ENCODE measurements at places on chromosomes 1 and 21.
A peak's percentile ranks its signal among the peaks of the same experiment; 100 is the strongest.

DNA sequence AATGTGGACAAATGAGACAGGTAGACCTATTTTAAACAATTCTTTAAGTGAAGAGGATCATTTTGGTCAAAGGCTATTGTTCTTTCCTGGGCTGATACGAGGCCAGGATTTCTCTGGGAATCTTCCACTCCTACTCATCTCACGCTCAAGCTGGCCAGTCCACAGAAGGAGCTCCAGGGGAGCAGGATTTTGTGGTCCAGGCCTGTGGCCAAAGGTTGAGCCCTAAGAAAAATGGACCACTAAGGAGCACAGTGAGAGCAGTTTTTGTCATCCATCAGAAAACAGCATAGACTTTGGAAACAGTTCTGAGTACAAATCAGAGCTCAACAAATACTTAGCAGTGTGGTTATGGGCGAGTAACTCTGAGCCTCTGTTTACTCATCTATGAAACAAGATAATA, 260.2 kb upstream of the RUNX1 start:
- DNase-seq, result no peak

DNA sequence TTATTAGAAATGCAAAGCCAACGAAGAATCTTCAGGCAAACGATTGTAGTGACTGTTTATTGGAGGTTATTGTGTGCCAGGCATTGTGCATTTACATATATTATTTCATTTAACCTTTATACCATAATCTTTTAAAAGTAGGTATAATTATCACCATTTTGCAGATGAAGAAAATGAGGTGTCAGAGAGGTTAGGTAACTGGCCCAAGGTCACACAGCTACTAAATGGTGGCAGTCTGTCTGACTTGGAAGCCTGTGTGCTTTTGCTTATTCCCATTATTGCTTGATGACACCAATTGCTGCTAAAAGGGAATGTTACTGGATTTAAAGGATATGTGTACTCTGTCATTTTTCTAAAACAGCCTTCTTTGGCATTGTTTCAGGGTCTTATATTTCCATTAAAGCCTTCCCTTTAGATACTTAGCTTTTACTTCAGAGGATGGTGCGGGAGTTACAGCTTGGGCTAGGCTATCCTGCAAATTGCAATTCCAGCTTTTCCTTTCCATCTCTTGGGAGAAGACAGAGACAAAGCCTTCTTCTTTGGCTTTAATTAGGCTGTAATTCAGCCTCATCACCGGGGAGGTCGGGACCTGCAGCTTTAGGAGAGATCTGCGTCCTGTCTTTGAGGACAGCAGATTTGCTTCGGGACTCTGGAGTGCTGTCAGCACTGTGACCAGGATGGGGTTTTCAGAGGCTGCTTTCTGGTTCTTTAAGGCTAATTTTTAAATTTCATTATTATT, 37.4 kb upstream of the ERRFI1 start:
- DNase-seq, result no peak

GRCh38 chr1:7292036-7292681, 478.9 kb upstream of the VAMP3 start:
- DNase-seq, result no peak

DNA sequence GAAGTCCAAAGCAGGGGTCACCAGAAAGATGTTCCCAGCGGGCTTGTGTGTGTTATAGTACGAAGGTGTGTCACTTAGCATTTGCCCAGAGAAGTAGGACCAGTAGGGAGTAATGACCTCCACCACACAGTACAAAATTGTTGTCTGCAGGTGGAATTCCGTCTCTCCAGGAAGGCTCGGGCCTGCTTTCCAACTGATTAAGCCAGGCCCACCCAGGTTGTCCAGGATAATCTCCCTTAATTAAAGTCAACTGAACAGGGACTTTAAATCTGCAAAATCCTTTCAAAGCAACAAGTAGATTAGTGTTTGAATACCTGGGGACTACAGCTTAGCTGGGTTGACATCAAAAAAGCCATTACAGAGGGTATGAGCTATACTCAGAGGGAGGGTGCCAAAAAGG, 131.3 kb downstream of the BACH1 start:
- no peak for DNase-seq

DNA sequence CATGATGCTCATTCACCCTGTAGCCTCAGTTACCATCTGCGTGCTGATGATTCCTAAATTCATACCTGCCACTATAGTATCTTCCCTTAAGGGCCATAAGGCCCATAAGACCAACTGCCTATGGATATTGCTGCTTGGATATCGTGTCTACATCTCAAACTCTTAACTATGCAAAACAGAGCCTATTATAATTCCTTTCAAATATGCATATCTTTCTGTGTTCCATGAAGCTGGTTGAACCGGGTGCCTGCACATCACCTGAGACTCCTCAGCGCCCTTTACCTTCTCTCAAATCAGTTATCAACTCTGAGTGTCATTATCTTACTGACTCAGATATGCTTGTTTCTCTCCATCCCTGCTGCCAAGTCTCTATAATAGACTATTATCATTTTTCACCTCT, 311.2 kb downstream of the PAPPA2 start:
- no peak for DNase-seq

DNA sequence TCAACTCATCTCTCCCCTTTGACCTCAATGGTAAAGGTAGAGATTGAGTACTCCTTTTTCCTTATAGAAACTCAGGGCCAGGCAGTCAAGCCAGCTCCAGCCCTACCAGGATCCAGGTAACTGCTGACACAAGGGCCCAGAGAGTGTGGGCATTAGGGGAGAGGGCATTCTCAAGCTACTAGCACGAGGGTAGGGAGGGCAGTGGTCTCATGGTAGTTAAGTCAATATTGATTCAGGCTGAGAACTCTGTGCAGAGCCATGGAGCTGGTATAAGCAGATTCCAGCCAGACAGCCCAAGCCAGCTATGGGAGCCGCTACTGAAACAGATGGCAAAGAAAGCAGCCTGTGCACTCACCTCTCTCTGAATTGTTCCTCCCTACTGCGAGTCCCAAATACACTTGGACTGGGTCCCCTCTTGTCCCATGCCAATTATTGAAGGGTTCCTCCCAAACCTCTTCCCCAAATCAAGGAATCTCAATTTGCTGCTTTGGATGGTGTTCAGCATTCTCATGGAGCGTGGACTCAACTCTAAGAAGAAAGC, 2.8 kb downstream of the PI4KB start:
- no peak for DNase-seq

GRCh38 chr1:183710734-183711133, 57.6 kb upstream of the APOBEC4 start:
- no peak for DNase-seq

DNA sequence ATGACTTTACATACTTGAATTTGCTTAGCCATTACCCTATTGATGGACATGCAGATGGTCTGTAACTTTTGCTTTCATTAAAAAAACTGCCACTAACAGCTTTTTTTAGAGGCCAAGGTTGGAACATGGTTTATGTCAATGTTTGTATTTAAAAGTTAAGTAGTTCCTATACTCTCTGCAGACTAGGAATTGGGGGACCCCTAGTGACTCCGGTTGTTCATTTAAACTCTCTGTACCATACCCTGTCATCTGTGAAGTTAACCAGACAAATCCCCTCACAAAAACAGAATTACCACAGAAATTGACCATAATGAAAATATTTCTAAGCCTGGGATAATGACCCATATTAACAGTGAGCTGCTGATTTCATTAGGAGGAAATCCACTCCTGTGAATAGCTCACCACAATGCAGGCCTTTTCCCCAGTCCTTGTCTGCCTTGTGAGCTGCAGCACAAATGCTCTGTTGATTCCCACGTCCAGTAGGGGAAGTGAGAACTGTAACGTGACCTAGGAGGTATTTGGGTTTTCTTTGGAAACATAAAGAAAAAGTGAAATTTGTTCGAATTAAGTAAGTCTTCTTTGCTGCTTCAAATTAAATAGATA, 30.2 kb upstream of the CD101 start:
- no peak for DNase-seq

GRCh38 chr1:19033926-19034680, 77.6 kb upstream of the IFFO2 start:
- DNase-seq, result peak; percentile 12

DNA sequence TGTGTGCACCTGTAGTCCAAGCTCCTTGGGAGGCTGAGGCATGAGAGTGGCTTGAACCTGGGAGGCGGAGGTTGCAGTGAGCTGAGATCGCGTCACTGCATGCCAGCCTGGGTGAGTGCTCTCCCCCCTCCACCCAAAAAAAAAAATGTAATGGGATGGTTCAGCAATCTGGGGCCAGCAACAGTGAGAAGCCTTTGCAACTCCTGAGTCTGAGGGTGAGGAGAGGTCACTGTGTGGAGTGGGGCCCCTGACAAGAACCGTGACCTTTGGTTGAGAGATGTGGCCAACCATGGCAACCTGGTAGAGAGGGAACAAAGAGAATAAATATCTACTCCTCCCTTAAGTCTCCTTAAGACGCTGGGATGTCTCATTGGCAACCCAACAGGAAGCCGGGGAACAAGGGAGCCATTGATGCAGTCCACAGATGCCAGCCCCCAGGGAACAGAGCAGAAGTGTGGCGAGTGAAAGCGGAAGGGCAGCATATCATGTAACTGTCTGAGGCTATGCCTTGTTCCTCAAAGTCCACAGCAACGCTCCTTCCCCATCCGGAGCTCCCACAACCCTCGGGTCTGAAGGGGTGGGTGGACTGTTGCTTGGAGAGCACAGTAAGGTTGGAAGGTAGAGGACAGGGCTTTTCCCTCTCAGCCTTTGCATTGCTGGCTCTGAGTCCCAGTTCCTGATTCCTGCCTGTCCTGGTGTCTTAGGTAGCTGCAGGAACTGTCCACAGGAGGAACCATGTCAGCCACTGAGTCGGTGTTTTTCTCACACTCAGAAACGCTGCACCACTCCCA, 8.3 kb downstream of the TRNP1 start:
- DNase-seq, result no peak

- no peak for DNase-seq
These were observed 376.3 kb downstream of the AMY1C start for GRCh38 chr1:104125970-104126369.

- DNase-seq, result no peak
These were observed 88.8 kb downstream of the MRPL39 start for GRCh38 chr21:25518491-25518911.

- no peak for DNase-seq
These were observed 117.2 kb downstream of the SLC25A24 start for GRCh38 chr1:108082738-108083562.

DNA sequence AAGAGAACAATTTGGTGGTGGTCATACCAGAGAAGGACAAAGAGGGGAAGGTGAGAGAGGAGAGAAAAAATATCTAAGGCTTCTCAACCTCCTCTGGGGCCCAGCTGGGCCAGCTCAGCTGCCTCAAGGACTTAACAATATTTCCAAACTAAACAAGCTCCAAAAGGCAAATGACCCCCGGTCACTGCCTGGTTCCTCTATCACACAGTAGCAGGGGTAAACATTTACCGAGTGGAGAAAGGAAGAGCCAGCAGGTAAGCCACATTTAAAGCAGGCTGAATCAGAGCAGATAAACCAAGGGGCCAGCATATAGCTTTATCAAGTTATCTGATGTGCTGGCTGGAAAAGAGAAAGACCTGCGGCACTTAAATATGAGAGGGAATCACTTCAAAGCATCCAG, 102.1 kb downstream of the KCND3 start:
- DNase-seq, result no peak

GRCh38 chr1:23103001-23103889, 65.4 kb downstream of the LUZP1 start:
- DNase-seq, result no peak

- DNase-seq, result no peak
These were observed 50.5 kb downstream of the DMAP1 start for GRCh38 chr1:44263568-44264450.

- no peak for DNase-seq
These were observed 2.4 kb downstream of the CCDC17 start for GRCh38 chr1:45621501-45621836.

DNA sequence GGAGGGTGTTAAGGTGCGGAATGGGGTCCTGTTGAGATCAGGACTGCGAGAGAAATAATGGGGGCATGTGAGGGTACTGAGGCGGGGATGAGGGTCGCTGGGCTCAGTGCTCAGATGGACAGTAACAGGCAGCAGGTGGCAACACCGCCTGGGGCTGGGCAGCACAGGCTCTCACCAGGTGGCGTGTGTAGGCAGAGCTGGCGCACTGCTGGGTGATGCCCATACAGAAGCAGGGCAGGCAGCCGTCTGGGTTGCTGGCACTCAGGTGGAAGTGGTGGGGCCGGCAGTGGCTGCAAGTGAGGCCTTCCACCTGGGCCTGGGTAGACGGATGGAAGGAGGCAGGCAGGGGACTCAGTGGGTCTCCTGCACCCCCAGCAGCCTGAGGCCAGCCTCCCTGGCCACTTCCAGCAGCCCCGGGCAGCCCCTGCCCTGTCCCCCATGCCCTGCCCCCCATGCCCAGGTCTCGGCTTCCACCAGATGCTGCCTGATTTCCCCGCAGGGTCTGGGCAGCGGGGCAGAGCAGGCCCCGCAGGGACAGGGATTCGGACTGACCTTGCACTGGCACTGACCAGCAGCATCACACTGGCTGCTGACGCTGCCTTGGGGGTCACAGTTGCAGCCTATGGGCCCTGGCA, 60.5 kb downstream of the LDLRAD2 start:
- no peak for DNase-seq

- DNase-seq, result no peak
These were observed 6.9 kb downstream of the TMEM81 start for GRCh38 chr1:205077158-205077933.

DNA sequence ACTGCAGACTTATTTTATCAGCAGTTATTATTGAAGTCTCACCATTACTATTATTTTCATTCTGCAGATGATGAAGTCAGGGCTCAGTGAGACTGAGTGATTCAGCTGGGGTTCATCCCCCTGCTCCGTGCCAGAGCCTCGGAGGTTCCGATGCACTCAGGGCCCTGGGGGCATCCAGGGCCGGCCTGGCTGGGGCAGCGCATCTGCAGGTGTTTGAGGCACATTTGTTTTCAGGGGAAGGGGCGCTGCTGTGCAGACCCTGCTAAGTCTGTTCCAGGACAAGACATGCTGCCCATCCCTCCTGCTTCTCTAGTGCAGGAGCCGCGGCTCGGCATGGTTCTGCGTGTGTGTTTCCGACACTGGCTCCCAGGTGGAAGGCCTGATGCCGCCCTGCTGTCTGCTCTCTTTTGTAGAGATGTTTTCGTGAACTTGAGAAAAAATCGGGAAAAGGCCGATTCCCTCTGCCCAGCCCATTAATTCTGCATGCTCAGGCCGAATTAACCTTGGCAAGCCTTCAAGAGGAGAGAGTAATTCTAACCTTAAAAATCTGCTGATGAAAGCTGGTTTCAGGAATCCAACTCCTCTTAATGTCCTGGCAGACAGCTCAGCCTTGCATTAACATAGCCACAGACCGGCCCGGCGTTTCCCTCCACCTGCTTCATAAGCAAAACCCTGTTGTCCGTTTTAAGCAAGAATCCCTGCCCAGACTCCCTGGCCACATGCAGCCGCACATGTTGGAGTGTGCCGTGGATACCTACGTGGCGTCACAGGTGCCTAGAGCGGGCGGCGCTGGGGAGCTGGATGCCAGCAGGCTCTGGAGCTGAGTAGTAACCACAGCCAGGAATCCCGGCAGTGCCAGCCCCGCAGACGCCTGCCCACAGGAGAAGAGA, 316.0 kb upstream of the VAMP3 start:
- DNase-seq, result peak; percentile 18

DNA sequence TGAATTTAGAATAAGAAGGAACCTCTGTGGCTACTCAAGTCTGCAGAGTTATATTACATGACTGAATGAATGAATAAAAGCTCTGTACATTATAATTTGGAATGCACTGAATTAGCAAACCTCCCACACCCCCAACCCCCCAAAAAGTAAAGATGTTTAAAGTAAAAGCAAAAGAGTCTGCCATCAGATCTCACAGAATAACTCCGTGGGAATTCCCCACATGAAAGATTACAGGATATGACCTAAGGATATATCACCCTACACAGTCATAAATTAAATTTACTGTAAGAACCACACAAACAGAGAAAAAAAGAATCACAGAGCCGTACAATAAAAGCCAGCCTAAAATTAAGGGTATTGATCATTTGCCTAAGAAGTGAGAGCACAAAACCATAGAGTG, 587.3 kb downstream of the PTPRC start:
- DNase-seq, result no peak

- no peak for DNase-seq
These were observed 116.0 kb upstream of the CD34 start for GRCh38 chr1:208026880-208027438.
